GM12878 (cell line): ENCODE measurements at places on chromosomes 11 and 22. TPM values are rescaled to one million over a fixed set of nuclear protein-coding genes. Genes with fewer than 3 reads are reported as not detected.

DNA sequence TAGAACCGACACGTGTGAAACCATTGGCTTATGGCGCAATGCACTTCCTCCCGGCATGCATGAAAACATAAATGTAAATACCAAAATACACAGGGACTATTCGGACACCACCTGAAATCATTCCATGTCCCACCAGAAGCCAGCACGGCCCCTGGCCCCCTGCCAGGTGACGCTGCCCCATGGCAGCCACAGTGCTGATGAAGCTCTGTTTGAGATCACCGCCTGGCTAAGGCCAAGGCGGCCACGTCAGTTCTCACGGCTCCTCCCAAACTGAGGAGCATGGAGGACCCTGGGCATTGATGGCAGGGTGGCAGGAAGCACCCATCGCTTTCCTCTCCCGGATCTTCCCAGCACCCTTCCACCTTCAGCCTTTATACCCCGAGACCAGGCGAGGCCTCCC, 89.5 kb downstream of the CDKN1C start:
- H3K36me3 ChIP-seq: no peaks in the 10 kb centered on the region
- no peak overlapping the region for H3K27ac ChIP-seq
- H3K4me3 ChIP-seq: no peak overlapping the region

The MPZL2 gene
- 3.2 and 4.4 TPM in 2 replicates for total RNA-seq

The MRPL21 gene
- total RNA-seq: 96.5 and 102 TPM in 2 replicates

- DNase-seq: no peak
- H3K36me3 ChIP-seq: no peaks in the 10 kb centered on the region
- H3K27me3 ChIP-seq: peaks cover 12% of the 10 kb centered on the region; the same call in 1 of the 2 replicates
These were observed 1.1 kb upstream of the ABCG4 start for GRCh38 chr11:119147604-119148333.

The CFAP68 gene
- total RNA-seq: 32.5 and 35.7 TPM in 2 replicates

The FDXACB1 gene
- total RNA-seq: 6.8 and 7.4 TPM in 2 replicates

DNA sequence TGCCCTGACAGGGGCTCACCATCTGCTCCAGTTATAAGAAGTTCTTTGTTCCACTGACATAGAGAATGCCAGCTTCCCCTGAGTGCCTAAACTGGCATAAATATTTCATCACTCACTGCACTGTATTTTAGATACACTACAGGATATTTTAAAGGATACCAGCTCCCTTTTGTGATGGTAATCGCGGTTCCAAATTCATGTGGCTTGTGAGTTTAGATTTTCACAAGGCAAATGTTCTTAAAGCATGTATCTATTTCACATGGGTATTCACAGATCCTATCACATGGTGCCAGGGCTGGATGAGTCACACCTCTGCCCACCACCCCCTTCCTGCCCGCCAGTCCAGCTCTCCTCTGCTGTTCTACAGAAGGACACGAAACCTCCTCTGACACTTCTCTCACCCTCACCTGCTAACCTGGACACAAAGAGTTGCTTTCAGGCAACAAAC, 105.5 kb downstream of the KCNC1 start:
- no peaks in the 10 kb centered on the region for H3K36me3 ChIP-seq
- no peaks in the 10 kb centered on the region for H3K4me1 ChIP-seq
- no peak overlapping the region for H3K4me3 ChIP-seq
- no peaks in the 10 kb centered on the region for H3K27me3 ChIP-seq

DNA sequence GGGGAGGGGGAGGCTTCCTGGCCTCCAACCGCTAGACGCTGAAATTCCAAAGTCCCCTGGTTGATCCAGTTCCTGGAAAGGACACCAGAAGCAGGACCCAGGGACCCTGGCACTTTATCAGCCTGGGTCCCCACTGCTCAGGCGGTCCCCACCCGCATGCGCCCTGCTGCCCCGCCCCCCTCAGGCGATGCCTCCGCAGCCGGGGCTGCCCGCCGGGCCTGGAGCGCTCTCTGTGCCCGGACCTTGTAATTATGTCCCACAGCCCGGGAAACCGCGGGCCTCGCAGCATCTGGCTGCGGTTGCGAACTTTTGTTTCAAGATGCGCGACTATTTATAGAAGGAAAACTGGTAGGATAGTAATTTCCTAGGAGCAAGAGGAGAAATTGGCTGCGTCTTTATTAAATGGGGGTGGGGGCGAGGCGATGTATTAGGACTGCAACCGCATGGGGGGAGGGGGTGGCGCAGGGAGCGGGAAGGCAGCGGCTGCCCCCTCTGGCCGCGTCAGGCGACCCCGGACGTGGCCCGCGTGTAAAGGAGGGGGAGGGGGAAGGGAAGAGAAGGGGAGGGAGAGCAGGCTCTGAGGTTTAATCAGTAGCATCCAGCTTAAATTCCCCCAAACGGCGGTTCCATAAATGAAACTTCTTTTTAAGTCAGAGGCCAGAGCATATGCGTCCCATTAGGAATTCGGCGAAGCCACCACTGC, 6.1 kb downstream of the WNT7B start:
- peaks cover 26% of the 10 kb centered on the region for H3K27me3 ChIP-seq
- no peaks in the 10 kb centered on the region for H3K4me1 ChIP-seq
- H3K27ac ChIP-seq: no peak overlapping the region
- no peak for DNase-seq
- no peak overlapping the region for H3K4me3 ChIP-seq

- H3K27me3 ChIP-seq: no peaks in the 10 kb centered on the region; the same call in 1 of the 2 replicates
- H3K4me1 ChIP-seq: peaks cover 7% of the 10 kb centered on the region
- H3K36me3 ChIP-seq: no peaks in the 10 kb centered on the region
- no peak overlapping the region for H3K27ac ChIP-seq
- no peak for DNase-seq
- H3K4me3 ChIP-seq: no peak overlapping the region
These were observed 17.2 kb upstream of the TSKU start for GRCh38 chr11:76765863-76766350.

The XKR3 gene
- total RNA-seq: not detected in 2 replicates

- H3K4me3 ChIP-seq: no peak overlapping the region
- H3K4me1 ChIP-seq: no peaks in the 10 kb centered on the region
- H3K36me3 ChIP-seq: no peaks in the 10 kb centered on the region
- no peak for DNase-seq
- no peak overlapping the region for H3K27ac ChIP-seq
These were observed 49.7 kb upstream of the TTLL12 start for GRCh38 chr22:43236411-43237166.

GRCh38 chr22:38497869-38498268, 8.2 kb downstream of the DDX17 start:
- no peaks in the 10 kb centered on the region; the same call in 1 of the 2 replicates for H3K4me1 ChIP-seq
- no peak for DNase-seq
- peaks cover 72% of the 10 kb centered on the region for H3K36me3 ChIP-seq
